ENCODE measurements at places on chromosomes 6 and 20.
A peak's percentile ranks its signal among the peaks of the same experiment; 100 is the strongest.

- DNase-seq, result no peak
Observed at GRCh38 chr6:14966096-14966905, 279.6 kb upstream of the JARID2 start.

DNA sequence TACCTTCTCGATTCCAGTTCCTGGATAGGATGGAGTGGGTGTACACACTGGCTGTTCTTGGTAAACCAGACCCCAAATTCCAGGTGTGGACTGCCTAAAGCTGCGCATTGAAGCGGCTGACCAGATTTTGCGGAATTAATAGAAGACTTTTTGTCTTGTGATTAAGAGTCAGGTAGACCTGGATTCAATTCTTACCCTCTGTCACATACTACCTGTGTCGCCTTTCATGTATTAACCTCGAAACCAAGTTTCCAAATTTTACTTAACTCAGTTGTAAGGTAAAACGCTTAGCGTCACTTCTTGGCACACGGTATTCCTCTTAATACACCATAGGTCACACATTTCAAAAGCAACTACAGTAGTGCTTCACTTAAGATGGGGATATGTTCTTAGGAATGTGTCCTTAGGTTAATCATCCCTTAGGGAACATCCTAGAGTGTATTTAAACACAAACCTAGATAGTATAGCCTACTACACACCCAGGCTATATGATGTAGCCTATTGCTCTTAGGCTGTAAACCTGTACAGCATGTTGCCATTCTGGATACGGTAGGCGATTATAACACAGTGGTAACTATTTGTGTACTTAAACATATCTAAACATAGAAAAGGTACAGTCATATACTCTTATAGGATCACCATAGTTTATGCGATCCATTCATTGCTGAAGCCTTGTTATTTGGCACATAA, 733 bp upstream of the GOPC start:
- DNase-seq, result no peak

DNA sequence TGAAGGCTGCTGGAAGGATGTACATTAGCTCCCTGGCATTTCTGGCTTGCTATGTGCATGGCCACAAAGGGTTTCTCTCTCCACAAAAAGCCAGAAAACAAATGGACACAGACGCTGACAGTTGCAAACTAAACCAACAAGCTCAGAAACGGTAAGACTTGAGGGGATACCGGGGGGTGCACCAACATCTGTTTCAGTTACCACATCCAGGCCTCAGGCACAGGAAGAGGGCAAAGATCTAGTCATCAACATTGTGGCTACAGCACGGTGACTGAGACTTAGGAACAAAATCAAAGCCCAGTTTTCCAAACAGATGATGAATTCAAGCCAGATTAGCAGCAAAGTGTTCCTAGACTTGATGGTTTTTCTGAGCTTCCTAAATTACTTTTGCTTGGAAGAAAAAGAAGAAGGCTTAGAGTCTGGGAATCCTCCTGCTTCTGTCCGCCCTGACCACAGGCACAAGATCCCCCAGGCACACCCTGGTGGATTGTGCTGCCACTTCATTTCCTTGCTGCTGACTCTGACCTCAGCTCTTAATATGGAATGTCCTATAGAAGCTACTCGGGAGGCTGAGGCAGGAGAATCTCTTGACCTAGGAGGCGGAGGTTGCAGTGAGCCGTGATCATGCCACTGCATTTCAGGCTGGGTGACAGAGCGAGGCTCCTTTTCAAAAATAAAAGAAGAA, 54.2 kb upstream of the ADGRF1 start:
- DNase-seq, result no peak

GRCh38 chr20:17936761-17937732, 31.5 kb downstream of the SNX5 start:
- DNase-seq, result no peak

GRCh38 chr6:151498327-151498726, 4.5 kb downstream of the CCDC170 start:
- no peak for DNase-seq

DNA sequence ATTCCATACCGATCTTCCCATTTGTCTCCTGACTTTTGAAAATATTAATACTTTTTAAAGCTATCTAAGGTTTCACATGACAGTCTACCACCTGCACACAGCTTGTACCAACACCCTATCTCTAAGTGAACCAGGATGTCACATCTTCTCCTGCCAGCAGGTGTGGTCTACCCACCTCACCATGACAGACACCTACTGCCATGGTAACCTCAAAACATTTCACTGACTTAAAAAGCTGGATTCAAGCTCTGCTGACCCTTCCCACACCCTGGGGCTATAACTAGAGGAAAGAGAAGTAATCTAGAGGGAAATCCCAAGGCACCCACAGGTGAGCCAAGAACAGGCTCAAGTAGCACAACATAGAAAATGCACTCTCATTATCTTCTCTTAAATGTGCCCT, 1.2 kb downstream of the SLC17A3 start:
- DNase-seq, result no peak

- no peak for DNase-seq
Observed at GRCh38 chr6:24831771-24832716, 33.3 kb upstream of the ARMH2 start.

GRCh38 chr6:165263-165662, 127.0 kb upstream of the DUSP22 start:
- no peak for DNase-seq

DNA sequence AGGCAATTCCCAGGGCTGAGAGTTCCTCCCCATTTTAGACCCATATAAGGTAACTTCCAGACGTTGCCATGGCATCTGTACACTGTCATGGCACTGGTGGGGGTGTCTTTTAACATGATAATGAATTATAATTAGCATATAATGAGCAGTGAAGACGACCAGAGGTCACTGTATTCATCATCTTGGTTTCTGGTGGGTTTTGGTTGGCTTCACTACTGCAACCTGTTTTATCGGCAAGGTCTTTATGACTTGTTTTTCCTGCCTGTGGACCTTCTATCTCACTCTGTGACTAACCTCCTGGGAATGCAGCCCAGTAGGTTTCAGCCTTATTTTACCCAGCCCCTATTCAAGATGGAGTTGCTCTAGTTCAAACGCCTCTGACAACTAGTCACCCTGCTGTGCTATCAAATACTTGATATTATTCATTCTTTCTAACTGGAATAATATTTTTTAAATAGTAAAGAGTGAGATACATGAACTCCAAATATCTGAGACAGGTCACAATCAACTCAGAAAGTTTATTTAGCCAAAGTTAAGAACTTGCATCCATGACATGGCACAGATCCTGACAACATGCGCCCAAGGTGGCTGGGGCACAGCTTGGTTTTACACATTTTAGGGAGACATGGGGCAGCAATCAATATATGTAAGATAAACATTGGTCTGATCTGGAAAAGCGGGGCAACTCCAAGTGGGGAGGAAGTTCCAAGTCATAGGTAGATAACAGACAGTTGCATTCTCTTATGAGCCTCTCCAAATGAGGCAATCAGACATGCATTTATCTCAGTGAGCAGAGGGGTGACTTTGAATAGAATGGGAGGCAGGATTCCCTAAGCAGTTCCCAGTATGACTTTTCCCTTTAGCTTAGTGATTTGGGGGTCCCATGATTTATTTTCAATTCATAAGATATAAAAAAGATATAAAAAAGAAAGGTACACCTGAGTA, 1.2 kb upstream of the UFL1 start:
- DNase-seq, result no peak

- no peak for DNase-seq
Observed at GRCh38 chr6:150491131-150491810, 108.4 kb upstream of the PLEKHG1 start.

GRCh38 chr6:70663881-70664466, 3.7 kb upstream of the SMAP1 start:
- no peak for DNase-seq

DNA sequence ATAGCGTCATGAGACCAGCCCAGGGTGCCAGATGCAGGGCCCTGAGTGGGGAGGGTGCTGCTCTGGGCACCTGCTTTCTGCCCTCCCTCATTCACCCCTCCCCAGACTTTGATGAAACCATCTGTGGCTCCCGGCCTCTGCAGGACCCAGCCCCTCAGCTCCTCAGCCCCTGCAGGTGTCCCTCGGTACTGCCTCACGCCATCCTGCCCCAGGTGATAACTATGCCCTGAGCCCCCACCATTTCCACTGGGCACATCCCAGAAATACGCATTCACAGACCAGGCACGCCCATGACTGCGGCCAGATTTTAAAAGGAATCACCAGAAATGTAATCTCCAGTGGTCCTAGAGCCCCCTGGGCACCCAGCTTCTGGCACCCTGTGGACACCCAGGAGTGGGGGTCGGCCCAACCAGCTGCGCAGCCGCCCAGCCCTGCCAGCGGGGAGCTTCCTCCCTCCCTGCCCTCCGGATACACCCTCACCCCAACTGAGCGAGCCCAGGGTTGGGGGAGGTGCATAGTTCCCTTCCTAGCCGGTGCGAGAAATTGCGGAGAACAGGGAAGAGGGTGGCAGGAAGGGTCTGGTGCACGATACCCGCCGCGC, 615 bp upstream of the NTSR1 start:
- DNase-seq, result no peak

GRCh38 chr6:160269771-160270170, 11.2 kb upstream of the SLC22A2 start:
- DNase-seq, result no peak

GRCh38 chr6:73299151-73299971, 36.4 kb upstream of the KHDC1 start:
- DNase-seq, result no peak

- DNase-seq, result no peak
Observed at GRCh38 chr20:63568986-63569949, 4.8 kb downstream of the HELZ2 start.

- no peak for DNase-seq
Observed at GRCh38 chr6:126983779-126984178, 134.7 kb upstream of the RSPO3 start.

DNA sequence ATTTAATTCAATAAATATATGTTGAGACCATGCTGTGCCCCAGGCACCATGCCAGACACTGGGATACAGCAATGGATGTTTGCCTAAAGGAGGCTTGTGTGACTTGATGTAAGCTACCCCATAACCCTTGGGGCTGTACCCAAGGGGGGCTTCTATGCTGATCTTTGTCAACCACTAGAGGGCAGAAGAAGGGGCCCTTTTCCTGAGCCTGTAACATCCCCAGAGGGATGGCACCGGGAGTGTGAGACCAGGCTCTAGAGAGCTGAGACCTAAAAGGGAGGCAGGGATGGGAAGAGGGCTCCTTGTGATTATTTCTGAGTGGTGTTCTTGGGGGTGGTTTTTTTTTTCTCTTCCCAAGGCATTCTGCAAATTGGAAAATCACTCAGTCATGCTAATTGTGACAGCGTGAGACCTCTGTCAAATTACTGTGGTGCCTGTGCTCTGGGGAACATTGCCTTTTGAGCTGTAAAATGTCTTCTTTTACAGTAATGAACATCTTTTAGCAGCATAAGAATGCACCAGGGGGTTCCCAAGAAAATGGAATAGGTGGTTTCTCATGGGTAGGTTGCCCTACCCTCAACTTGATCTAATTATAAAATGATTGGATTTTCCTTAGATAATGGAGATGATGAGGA, 138.7 kb upstream of the SLC24A3 start:
- no peak for DNase-seq

DNA sequence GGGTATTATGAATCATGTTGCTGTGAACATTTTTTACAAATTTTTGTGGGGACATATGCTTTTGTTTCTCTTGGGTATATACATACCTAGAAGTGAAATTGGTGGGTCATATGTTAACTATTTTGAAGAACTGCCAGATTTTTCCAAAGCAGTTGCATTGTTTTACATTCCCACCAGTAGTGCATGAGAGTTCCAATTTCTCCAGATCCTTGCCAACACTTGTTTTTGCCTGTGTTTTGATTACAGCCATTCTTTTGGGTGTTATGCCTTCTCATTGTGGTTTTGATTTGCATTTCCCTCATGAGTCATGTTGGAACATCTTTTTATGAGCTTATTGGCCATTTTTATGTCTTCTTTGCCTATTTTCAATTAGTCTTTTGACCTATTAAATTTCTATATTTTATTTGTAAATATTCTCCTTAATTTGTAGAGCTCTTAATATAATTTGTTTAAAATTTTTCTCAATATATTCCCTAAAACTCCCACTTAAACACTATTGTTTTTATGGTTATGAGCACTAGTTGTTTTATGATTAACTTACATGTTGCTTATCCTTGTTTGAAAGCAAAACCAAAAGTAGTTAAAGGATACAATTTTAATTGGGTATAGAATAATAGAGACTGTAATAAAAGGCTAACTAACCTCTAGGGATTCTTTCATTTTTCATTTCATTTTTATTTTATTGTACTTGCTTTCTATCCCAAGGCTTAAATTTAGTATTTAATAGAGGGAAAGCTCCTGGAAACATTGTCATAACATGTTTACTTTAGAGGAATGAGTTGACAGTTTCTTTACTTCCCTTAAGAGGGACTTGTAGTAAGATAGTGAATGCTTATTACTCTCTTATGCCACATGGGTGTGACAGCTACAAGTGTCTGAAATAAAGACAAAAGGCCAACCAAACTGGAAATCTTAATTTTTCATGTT, 5.5 kb downstream of the UBR2 start:
- DNase-seq, result no peak

DNA sequence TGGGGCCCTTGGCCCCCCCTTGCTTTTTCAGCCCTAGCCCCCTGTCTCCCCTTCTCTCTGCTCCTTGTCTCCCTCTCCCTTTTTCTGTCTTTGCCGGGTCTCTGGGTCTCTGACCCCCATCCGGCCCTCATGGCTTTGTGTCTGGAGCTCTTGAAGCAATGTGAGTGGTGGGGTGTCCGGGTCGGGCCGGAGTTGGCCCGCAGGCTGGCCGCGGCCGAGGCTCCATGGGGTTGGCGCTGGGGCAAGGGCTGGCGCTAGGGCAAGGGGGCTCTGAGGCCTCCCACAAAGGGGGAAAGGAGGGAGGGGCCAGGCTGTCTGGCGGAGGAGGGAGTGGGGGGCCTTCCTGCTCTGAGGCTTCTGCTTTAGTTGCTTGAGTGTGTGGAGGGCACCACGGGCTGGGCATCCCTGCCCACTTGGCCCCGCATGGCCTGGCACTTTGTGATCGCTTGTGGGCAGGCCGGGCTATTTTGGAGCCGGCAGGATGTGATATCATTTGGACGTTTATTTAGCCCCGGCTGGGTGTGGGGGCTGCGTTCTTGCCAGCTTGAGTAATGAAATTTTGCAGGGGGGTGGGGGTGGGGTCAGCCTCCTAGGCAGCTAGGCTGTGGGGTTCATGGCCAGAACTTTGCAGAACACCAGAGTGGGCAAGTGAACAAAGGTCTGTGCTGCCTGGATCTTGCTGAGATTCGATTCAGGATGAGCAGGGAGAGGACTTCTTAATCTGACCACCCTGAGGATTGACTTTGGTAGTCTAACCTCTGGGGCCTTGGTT, 78.7 kb upstream of the MYL9 start:
- peak; percentile 34 for DNase-seq

- DNase-seq, result no peak
Observed at GRCh38 chr6:74892091-74892490, 313.8 kb downstream of the COL12A1 start.

GRCh38 chr6:30951907-30952469, 11.2 kb downstream of the MUCL3 start:
- no peak for DNase-seq

- peak; percentile 43 for DNase-seq
Observed at GRCh38 chr20:23889775-23890187, 10.2 kb upstream of the CST5 start.
